ENCODE measurements at places on chromosomes 11 and 22.

GRCh38 chr22:40289991-40290459 lies 56.3 kb upstream of the ADSL start:
- peak overlapping the region; percentile 15 for H3K4me3 ChIP-seq
- H3K27me3 ChIP-seq = no peaks in the 10 kb centered on the region
- peak overlapping the region; percentile 87 for H3K27ac ChIP-seq
- peak; percentile 83 for DNase-seq
- H3K4me1 ChIP-seq = peaks cover 41% of the 10 kb centered on the region
- H3K36me3 ChIP-seq = peaks cover 16% of the 10 kb centered on the region

- no peaks in the 10 kb centered on the region for H3K27me3 ChIP-seq
- no peaks in the 10 kb centered on the region for H3K36me3 ChIP-seq
- no peaks in the 10 kb centered on the region for H3K4me1 ChIP-seq
- no peak overlapping the region for H3K27ac ChIP-seq
Measured at GRCh38 chr22:31150615-31151014, 9.4 kb upstream of the RNF185 start.

GRCh38 chr11:102390667-102391465 lies 43.9 kb downstream of the BIRC2 start:
- H3K4me3 ChIP-seq = no peak overlapping the region
- H3K4me1 ChIP-seq = peaks cover 16% of the 10 kb centered on the region
- no peaks in the 10 kb centered on the region for H3K36me3 ChIP-seq
- H3K27ac ChIP-seq = no peak overlapping the region

GRCh38 chr11:57775491-57775890 lies 13.9 kb downstream of the CTNND1 start:
- H3K4me3 ChIP-seq = no peak overlapping the region
- no peaks in the 10 kb centered on the region for H3K27me3 ChIP-seq
- no peaks in the 10 kb centered on the region for H3K36me3 ChIP-seq
- H3K4me1 ChIP-seq = no peaks in the 10 kb centered on the region
- H3K27ac ChIP-seq = no peak overlapping the region

- H3K36me3 ChIP-seq = no peaks in the 10 kb centered on the region
- no peaks in the 10 kb centered on the region for H3K4me1 ChIP-seq
- no peak overlapping the region for H3K4me3 ChIP-seq
- no peak for DNase-seq
- H3K27ac ChIP-seq = no peak overlapping the region
Measured at GRCh38 chr11:120219938-120220746, 9.3 kb downstream of the OAF start.

GRCh38 chr11:122091835-122092234 lies 24.2 kb downstream of the BLID start:
- no peak for DNase-seq
- no peaks in the 10 kb centered on the region for H3K27me3 ChIP-seq
- no peaks in the 10 kb centered on the region for H3K4me1 ChIP-seq
- no peak overlapping the region for H3K27ac ChIP-seq
- no peak overlapping the region for H3K4me3 ChIP-seq

- no peak overlapping the region for H3K27ac ChIP-seq
- no peak for DNase-seq
- no peak overlapping the region for H3K4me3 ChIP-seq
- peaks cover 28% of the 10 kb centered on the region for H3K27me3 ChIP-seq
- no peaks in the 10 kb centered on the region for H3K36me3 ChIP-seq
- H3K4me1 ChIP-seq = peaks cover 27% of the 10 kb centered on the region
Measured at GRCh38 chr11:64298966-64299846, 952 bp upstream of the CATSPERZ start.

DNA sequence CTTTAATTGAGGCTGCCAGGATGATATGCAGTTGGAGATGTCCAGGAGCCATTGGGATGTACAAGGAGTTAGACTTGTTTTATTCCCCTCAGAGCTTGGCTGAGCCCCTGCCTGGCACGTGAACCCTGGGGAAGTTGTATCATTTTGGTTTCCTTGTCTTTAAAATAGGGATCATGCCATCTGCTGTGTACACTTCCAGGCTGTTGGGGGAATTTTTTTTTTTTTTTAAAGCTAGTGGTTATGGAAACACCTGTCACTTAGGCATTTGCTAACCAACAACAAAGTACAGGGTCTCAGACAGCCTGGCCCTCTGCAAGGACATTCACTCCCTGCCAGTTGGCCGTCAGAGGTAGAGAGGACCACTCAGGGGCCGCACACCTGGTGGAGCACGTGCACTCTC lies 8.5 kb upstream of the RAB1B start:
- H3K27ac ChIP-seq = no peak overlapping the region
- DNase-seq = no peak
- H3K36me3 ChIP-seq = no peaks in the 10 kb centered on the region

DNA sequence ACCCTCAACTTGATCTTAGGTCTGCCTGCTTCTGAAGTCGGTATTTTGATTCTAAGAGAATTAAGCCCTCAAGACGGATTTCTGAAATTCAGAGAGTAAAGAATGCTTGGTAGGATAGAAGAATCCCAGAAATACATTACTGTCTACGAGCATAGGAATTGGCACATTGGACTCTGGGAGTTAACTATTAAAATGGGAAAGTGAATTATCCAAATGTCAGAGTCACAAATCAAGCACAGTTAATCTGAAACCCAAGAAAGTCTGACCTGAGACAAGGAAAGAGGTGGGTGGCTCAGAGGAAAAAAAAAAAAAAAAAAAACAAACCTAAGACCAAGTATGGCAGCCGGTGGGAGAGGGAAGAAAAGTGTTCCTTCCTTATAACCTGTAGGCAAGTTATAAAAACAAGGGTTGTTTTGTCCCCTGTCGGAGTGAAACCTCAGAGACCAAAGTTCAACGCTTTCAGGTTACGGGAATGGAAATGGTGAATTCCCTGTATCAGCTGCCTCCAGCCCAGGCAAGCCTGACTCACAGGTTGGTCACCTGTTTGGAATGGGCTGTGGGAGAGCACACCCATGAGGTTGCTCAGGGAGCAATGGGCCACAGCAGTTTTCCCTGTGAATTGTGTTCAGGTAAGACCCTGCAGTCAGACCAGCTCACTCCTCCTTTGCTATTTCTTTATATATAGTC lies 139.0 kb downstream of the ETS1 start:
- peaks cover 8% of the 10 kb centered on the region for H3K4me1 ChIP-seq
- H3K27me3 ChIP-seq = no peaks in the 10 kb centered on the region
- no peak for DNase-seq

DNA sequence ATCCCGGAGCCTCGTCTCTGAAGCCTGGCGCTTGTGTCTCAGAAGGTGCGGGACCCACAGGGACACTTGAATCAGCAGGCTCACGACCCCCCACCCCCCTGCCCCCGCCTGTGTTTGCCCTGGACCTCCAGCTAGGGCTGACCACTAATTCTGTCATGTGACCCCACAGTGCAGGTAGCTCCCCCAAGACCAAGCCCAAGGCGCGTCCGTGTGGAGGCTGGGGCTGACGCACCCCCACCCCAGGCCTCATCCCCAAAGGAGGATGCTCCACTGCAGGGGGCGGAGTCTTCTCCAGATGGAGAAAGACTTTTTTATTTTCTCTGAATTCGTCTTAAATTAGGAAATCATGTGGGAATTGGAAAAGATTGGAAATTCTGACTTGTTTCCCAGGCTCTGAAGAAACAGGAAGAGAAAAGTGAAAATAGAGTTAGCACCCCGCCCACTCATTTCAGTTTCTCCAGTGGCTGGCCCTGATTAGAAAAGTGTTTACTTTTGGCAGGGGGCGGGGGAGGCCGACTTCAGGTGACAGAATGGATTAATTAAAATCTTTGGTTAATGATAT lies 1.0 kb upstream of the RELA start:
- H3K4me3 ChIP-seq = peak overlapping the region; percentile 85
- H3K27me3 ChIP-seq = no peaks in the 10 kb centered on the region
- peaks cover 9% of the 10 kb centered on the region for H3K36me3 ChIP-seq

DNA sequence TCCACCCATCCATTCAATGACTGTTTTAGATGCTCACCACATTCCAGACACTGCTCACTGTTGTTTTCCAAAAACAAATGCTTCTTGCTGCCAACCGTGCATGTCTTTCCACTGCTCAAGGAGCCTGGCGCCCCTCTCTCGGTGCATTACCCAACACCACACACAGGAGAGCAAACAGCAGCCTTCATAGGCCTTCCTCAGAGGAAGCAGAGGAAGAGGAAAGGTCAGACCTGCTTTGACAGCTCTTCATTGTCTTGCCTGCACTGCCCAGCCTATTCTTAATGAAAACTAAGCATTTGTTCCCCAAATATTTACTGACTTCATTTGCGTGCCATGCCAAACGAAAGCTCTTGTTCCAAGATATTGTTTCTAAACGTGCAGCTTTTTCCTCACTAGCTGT lies 1129.2 kb downstream of the TBC1D22A start:
- no peak for DNase-seq
- H3K27ac ChIP-seq = no peak overlapping the region
- H3K36me3 ChIP-seq = no peaks in the 10 kb centered on the region

- no peak for DNase-seq
- H3K27ac ChIP-seq = no peak overlapping the region
- no peak overlapping the region for H3K4me3 ChIP-seq
- H3K36me3 ChIP-seq = no peaks in the 10 kb centered on the region
- no peaks in the 10 kb centered on the region for H3K27me3 ChIP-seq
Measured at GRCh38 chr22:27832606-27833005, 31.1 kb upstream of the MN1 start.

- no peaks in the 10 kb centered on the region for H3K36me3 ChIP-seq
- no peak overlapping the region for H3K27ac ChIP-seq
- no peak for DNase-seq
- H3K27me3 ChIP-seq = no peaks in the 10 kb centered on the region
- H3K4me1 ChIP-seq = no peaks in the 10 kb centered on the region
Measured at GRCh38 chr11:2653930-2654739, 45.7 kb downstream of the KCNQ1OT1 start.

DNA sequence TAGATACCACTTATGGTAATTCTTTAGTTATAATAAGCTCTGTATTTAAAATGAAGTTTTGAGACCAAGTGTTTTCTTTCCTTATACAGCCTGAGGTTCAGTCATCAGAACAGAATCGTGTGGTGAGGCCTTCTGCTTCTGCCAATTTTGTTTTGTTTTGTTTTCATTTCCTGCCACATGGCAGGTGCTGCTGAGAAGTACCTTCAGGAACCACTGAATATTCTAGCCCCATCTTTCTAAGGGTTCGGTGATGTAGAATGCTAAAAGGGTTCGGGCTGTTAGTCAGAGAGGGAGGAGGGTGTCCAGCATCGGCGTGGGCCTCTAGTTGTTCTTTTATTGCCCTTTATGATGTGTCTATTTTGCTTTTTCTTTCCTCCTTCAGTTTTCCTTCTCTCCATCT lies 25.8 kb downstream of the TNRC6B start:
- peaks cover 24% of the 10 kb centered on the region for H3K4me1 ChIP-seq
- H3K36me3 ChIP-seq = no peaks in the 10 kb centered on the region
- no peak for DNase-seq

- no peak overlapping the region for H3K27ac ChIP-seq
- no peaks in the 10 kb centered on the region for H3K36me3 ChIP-seq
- H3K27me3 ChIP-seq = no peaks in the 10 kb centered on the region
- peak; percentile 5 for DNase-seq
- H3K4me1 ChIP-seq = peaks cover 5% of the 10 kb centered on the region
Measured at GRCh38 chr22:22928666-22929380, 41.2 kb downstream of the IGLL5 start.

- no peaks in the 10 kb centered on the region for H3K27me3 ChIP-seq
- H3K4me3 ChIP-seq = no peak overlapping the region
- peaks cover 6% of the 10 kb centered on the region for H3K4me1 ChIP-seq
Measured at GRCh38 chr11:88297421-88297820, 40.1 kb downstream of the CTSC start.

GRCh38 chr11:30811226-30811755 lies 225.1 kb upstream of the MPPED2 start:
- DNase-seq = no peak
- H3K4me1 ChIP-seq = no peaks in the 10 kb centered on the region
- no peaks in the 10 kb centered on the region for H3K36me3 ChIP-seq
- no peak overlapping the region for H3K4me3 ChIP-seq
- no peaks in the 10 kb centered on the region for H3K27me3 ChIP-seq

DNA sequence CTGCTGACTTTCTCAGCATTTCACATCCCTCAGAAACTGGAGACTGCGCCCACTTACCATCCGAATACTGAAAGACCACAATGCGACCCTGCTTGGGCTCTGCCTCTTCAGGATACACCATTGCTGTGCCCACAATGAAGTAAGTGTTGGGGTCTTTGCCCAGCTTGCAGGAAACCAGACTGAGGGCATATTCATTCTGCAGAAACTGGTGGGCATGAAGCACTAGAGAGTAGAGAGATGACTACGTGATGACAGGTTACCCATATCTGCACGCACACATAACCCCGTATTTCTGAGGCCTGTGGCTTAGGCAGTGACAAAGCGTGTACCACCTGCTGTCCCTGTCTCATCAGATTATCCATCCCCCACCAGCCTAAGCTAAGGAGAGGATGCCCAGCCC lies 14.6 kb upstream of the VWCE start:
- H3K4me1 ChIP-seq = no peaks in the 10 kb centered on the region
- no peak overlapping the region for H3K27ac ChIP-seq
- H3K4me3 ChIP-seq = no peak overlapping the region
- H3K36me3 ChIP-seq = peaks cover 46% of the 10 kb centered on the region
- DNase-seq = no peak

DNA sequence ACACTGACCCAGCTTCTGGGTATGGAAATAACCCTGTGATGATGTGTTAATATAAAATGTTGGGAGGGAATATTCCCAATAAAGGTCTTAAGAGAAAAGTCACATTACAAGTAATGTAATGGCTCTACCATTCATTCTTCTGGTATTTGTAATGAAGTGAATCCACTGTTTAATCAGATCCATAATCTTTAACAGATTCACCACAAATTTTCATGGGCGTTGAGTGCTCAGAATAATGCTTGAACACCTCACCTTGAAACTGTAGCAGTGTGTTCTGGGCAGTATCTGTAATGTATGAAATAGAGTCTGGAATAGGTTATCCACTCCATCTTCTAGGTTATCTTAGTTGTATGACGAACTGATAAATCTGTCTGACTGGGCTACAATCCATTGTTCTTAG lies 26.6 kb upstream of the CRTAM start:
- no peaks in the 10 kb centered on the region for H3K36me3 ChIP-seq
- H3K4me3 ChIP-seq = no peak overlapping the region
- DNase-seq = no peak
- H3K4me1 ChIP-seq = peaks cover 14% of the 10 kb centered on the region
- no peaks in the 10 kb centered on the region for H3K27me3 ChIP-seq

DNA sequence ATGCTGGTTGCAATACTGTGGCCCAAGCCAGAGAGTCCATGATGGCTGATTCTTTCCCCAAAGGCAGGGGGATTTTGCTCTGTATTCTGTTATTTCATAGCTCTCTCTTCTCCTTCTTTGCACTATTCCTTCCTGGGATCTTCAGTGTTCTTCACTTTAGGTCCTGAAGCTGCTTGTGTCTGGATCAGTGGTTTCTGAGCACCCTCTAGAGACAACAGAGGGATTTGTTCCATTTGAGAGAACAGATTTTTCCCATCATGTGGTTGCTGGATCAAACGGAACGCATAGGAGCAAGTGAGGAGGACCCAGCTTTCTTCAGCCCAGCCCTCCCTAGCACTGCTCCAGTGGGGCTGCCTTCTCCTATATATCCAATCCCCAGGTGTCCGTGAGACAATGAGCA lies 68.7 kb upstream of the SYN3 start:
- no peaks in the 10 kb centered on the region for H3K36me3 ChIP-seq
- H3K27ac ChIP-seq = no peak overlapping the region
- no peaks in the 10 kb centered on the region for H3K4me1 ChIP-seq
- no peak for DNase-seq

All from naive thymus-derived CD4-positive, alpha-beta T cell (primary cell).